ENCODE measurements at places on chromosomes 7 and 10.

GRCh38 chr7:43668035-43668434, 61.3 kb downstream of the COA1 start:
- no peak for DNase-seq

DNA sequence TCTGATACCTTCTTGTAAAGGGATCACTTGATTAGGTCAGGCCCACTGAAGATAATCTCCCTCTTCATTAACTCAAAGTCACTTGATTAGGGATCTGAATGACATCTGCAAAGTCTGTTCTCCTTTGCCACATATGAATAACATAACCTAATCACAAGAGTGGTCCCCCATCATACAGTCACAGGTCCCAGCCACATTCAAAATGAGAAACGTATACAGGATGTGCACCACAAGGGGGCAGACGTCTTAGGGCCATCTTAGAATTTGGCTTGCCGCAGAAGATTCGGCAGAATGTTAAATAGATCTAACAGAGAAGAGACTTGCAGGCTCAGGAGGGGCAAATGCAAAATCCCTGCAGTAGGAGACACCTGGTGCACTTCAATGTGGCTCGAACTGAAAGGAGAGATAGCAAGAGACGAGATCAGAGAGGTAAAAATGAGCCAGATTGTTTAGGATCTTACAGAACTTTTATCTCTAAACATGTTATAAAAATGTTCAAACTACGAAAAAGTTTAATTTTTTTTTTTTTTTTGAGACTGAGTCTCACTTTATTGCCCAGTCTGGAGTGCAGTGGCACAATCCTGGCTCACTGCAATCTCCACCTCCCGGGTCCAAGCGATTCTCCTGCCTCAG, 10.4 kb upstream of the SMC3 start:
- no peak for DNase-seq

- DNase-seq: no peak
Measured at GRCh38 chr7:114527589-114527988, 113.0 kb downstream of the FOXP2 start.

DNA sequence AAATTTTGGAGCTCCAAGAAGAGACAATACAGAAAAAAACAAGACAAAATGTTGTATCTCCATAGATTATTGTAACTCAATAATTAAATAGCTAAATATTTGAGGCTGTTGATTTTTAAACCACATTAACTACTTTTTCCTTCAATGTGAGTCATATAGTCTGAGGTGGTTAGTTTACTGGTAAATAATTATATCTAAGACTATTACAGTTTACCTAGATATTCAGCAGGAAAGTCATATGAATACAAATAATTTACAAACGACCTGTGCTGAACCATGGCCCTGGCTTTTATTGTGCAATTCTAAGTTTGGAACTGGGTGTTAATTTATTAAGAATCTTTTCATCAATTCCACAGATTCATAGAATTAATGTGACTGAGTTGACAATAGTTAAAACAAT, 22.2 kb downstream of the CREB5 start:
- no peak for DNase-seq

- no peak for DNase-seq
Measured at GRCh38 chr7:23520582-23520981, 11.2 kb downstream of the TRA2A start.

GRCh38 chr10:50653758-50654157, 30.0 kb upstream of the SGMS1 start:
- no peak for DNase-seq

GRCh38 chr7:3722396-3722922, 421.4 kb downstream of the SDK1 start:
- no peak for DNase-seq

DNA sequence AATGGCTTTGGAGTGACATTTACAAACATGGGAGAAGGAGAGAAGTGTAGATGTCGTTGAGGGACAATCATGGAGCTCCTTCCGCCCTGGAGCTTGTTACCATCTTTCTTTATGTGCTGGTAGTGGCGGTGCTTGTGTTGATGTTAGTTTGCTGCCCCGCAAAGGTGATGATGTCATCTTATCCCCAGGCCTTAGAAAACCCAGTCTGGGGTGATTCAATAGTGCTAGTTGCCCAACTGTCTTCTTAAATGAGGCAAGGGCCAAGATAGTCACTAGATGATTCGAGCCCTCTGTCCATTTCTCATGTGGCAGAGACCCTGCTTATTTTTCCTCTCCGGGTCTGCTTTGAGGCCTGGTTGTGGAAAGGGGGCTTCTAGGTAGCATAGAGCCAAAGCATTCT, 277.4 kb downstream of the CCSER2 start:
- DNase-seq: no peak

- no peak for DNase-seq
Measured at GRCh38 chr7:21023841-21024484, 237.3 kb upstream of the SP8 start.

DNA sequence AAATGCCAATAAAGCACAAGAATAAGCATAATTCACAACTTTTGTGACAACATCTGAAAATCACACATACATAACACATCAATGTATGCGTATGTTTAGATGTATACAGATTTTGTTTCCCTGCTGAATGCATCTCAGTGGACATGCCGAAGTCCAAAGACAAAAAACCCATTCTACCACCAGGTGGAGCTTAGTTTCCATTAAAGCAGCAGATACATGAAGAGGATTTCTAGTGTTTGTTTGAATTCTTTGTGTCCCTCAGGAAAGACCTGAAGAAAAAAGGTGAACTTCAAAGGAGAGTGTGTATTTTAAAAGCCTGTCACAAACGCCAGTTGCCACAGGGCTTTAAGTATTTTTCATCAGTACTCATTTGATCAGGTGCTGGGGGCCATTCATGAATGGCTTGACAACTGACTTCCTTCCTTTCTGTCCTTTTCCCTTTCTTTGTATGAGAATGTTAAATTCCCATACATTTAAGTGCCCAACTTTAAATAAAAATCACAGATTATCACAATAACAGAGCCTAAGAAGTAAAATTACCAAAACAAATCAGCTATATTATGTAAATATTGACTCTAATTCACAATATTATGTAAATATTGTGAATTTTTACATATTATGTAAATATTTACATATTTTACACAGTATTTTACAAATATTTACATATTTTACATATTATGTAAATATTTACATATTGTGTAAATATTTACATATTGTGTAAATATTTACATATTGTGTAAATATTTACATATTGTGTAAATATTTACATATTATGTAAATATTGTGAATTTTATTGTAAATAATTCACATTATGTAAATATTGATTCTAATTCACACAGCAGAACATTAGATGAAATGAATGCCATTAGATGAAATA, 343.0 kb downstream of the CRPPA start:
- peak; percentile 23 for DNase-seq
